Daoy (cell line): ENCODE measurements at places on chromosomes 16 and 17.
A peak's percentile ranks its signal among the peaks of the same experiment; 100 is the strongest.

GRCh38 chr17:7484919-7485377 lies 782 bp downstream of the POLR2A start:
- DNase-seq: no peak

GRCh38 chr16:83010776-83011720 lies 384.3 kb downstream of the CDH13 start:
- no peak for DNase-seq

DNA sequence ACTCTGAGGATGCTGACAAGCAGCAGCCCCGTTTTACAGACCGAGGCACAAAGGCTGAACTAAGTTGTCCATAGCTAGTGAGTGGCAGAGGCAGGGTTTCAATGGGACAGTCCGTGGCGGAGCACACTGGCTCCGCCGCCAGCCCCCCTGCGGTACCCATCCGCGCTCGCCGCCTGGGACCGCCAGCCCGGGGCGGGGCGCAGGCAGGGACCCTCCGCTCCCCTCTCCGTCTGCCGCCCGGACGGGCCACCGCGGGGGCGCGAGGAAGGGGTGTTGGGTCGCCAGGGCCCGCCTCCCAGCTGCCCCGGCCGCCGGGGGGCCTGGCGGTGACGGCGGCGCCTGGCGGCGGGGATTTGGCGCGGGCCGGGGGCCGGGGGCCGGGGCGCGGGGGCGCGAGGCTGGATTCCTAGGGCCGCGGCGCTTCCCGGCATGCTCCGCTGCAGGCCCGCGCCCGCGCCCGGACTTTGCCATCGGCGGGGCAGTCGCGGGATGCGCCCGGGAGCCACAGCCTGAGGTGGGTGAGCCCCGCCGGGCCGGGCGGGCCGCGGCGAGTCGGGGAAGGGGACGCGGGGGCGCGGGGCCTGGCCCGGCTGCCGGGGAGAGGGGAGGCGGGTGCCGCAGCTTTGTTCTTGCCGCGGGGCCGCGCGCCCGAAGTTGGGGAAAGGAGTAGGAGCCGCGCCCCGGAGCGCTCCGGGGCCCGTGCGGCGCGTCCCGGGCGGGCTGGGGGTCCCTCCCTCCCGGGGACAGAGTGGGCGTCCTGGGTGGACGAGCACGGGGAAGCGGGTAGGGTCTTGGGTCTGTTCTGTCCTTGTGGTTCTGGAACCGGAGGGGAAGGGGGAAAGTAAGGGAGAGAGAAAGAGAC lies at the start of gene TMEM98:
TMEM98 (plus strand) TSS at position 430 of the 862 bp plus-strand sequence. CDS start 3,376 bp downstream, outside the sequence.
- DNase-seq: peak; percentile 49

DNA sequence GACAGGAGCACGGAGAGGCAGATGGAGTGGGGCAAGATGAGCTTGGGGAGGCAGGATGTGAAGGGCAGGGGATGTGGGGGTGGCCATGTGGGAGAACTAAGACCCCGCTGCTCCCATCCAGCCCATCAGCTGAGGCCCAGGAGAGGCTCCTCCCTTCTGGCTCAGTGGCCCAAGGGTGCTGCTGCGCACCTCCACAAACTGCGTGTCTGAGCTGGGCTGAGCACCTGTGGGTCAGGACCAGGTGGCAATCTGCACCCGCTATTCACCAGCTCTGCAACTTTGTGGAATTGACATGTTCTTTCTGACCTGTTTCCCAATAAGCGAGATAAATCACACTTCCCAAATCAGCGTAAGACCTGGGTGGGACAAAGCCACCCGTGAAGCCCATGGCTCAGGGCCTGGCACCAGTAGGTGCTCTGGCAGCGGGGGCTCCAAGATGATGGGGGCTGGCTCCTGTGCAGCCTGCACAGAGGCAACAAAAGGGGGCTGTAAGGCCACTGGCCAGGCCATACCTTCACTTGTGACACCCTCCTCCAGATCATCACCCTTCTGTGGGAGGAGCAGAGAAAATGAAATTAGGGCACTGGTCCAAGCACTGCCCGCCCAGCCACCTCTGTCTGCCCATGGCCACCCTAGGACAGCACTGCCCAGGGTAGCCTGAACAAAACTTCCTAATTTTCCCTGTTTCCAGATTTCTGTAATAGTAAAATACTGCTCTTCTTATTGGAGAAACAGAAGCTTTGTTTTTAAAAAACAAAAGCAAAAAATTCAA lies 11.7 kb upstream of the SREBF1 start:
- no peak for DNase-seq

DNA sequence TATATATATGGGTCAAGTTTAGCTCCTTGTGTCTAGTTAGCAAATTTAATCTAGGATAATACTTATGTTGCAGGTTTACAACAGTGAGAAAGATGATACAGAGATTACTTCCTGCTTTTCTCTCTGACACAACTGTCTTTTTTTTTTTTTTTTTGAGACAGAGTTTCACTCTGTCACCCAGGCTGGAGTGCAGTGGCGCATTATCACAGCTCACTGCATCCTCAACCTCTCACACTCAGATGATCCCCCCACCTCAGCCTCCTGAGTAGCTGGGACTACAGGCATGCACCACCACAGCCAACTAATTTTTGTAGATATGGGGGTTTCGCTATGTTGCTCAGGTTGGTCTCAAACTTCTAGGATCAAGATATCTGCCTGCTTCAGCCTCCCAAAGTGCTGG lies 706.9 kb upstream of the SOX9 start:
- DNase-seq: no peak

DNA sequence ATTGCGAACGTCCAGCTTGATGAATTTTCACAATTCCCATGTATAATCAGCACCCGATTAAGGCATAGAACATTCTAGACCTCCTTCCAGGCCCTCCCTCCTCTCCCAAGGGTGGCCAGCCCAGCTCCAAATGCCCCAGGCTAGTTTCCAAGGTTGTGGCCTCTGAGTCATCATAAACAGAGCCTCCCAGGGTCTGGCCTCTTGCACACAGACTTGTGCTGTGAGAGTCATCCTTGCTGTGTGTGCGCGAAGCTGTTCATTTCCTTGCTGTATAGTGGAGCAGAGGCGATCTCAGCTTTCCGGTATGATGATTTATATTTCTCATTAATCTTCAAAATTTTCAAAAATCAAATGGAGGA lies 20.5 kb upstream of the JPH3 start:
- DNase-seq: peak; percentile 95

GRCh38 chr16:15037745-15038144 lies 18.1 kb downstream of the NTAN1 start:
- no peak for DNase-seq

GRCh38 chr17:53896047-53896446 lies 73.3 kb downstream of the KIF2B start:
- DNase-seq: no peak

GRCh38 chr17:79338604-79339003 lies 264.0 kb downstream of the ENGASE start:
- DNase-seq: peak; percentile 60

DNA sequence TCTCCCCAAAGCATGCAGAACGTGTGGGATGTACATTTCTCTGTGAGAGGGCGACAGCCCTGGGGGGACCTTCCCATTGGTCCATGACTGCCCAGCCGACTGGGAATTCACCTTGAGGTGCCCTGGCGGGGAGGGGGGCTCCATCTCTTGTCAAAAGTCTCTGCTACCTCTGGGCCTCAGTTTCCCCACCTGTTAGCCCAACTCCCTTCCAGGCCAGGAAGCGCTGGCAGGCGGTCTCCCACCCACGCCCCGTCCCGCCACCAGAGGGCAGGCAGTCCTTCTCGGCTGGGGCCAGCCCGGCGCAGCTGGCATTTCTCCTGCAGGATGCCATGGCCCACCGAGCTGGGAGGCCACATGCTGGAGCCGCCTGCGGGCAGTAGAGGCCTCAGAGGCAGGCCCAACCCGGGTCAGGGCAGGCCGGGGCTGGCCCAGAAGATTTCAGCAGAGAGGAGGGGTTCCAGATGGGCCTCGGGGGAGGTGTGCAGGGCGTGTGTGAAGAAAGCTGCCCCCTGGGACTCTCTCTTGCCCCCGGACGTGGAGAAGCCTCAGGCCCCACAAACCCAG lies 16.6 kb downstream of the CD7 start:
- DNase-seq: peak; percentile 73

GRCh38 chr17:31453896-31454295 lies 62.4 kb downstream of the RAB11FIP4 start:
- no peak for DNase-seq

- DNase-seq: peak; percentile 63
Observed at GRCh38 chr17:68707031-68707430, 105.9 kb upstream of the FAM20A start.

- DNase-seq: no peak
Observed at GRCh38 chr17:80106751-80107150, 5.4 kb downstream of the GAA start.
